ENCODE measurements at places on chromosomes 7 and 10.
A peak's percentile ranks its signal among the peaks of the same experiment; 100 is the strongest.

GRCh38 chr10:44891721-44892120 lies 19.4 kb upstream of the TMEM72 start:
- H3K4me3 ChIP-seq, result no peak overlapping the region
- no peaks in the 10 kb centered on the region for H3K4me1 ChIP-seq
- H3K36me3 ChIP-seq, result no peaks in the 10 kb centered on the region
- DNase-seq, result no peak
- peaks cover 25% of the 10 kb centered on the region for H3K27me3 ChIP-seq

GRCh38 chr7:64885520-64886240 lies 17.4 kb upstream of the ZNF273 start:
- H3K36me3 ChIP-seq, result no peaks in the 10 kb centered on the region
- H3K4me3 ChIP-seq, result no peak overlapping the region
- DNase-seq, result peak; percentile 8
- no peaks in the 10 kb centered on the region for H3K27me3 ChIP-seq
- no peaks in the 10 kb centered on the region for H3K4me1 ChIP-seq
- H3K27ac ChIP-seq, result no peak overlapping the region

- no peaks in the 10 kb centered on the region for H3K4me1 ChIP-seq
- no peak overlapping the region for H3K27ac ChIP-seq
- peaks cover 36% of the 10 kb centered on the region for H3K36me3 ChIP-seq
- H3K4me3 ChIP-seq, result no peak overlapping the region
These were observed 52.6 kb downstream of the OGDH start for GRCh38 chr7:44658979-44659378.

DNA sequence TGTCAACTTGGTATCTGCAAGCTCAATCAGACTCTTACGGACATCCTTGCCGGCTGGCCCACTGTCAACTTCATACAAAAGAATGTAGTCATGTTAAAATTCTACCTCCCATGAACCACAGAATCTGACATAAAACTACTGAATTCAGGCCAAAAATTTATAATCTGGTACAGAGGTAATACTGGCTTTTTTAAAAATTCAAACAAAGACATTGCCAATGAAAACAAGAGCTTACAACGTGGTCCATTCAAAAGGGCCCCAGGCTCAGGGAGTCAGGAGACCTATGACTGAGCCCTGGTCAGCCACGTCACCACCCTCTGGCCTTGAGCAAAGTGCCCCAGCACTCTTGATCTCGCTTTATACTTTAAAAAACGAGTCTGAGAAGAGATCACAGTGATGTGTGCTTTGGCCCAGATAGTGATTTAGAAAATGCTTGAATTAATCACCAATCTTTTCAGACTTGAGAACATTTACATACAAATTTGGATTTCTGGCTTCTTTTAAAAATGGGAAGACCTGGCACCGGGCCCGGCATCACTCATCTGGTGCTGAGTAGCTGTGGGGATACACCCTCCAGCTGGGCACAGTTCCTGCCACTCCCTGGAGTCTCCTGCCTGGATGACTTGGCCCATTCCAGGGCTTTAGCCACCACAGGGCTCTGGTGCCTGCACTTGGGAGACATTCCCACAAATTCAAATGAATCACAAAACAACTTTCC lies 94.1 kb downstream of the PIP4K2A start:
- 0 out of 2 replicates have a peak overlapping the region, but pooled peaks have one; percentile 2 for H3K4me3 ChIP-seq
- peak; percentile 44 for DNase-seq
- peaks cover 78% of the 10 kb centered on the region for H3K4me1 ChIP-seq

DNA sequence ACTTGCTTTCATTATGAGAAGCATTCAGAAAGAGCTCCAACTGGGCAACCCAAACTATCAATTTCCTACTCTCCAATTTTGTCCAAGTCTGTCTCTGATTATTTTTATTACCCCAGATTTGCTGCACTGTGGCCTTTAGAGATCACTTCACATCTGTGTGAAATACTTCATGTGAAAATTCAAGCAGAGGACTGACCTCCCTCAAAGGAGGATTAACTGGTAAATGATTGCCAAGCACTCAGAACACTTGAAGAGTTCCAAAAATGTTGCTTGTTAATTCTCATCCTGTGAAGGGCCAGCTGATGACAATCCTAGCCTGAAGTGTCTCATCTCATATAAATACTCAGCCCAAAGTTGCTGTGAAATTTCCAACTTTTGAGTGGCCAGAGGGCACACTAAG lies 182.8 kb upstream of the DGKB start:
- no peak overlapping the region for H3K27ac ChIP-seq
- 0 out of 2 replicates have a peak, but pooled peaks cover 4% of the 10 kb centered on the region for H3K4me1 ChIP-seq
- no peak for DNase-seq
- H3K36me3 ChIP-seq, result no peaks in the 10 kb centered on the region

GRCh38 chr10:86961481-86962091 lies 3.2 kb downstream of the SNCG start:
- no peaks in the 10 kb centered on the region for H3K27me3 ChIP-seq
- no peak for DNase-seq
- H3K27ac ChIP-seq, result no peak overlapping the region
- peaks cover 5% of the 10 kb centered on the region for H3K4me1 ChIP-seq
- no peak overlapping the region for H3K4me3 ChIP-seq
- H3K36me3 ChIP-seq, result no peaks in the 10 kb centered on the region

GRCh38 chr10:47217113-47217512 lies 82.9 kb upstream of the GDF10 start:
- no peaks in the 10 kb centered on the region for H3K4me1 ChIP-seq
- DNase-seq, result no peak
- H3K4me3 ChIP-seq, result no peak overlapping the region
- no peaks in the 10 kb centered on the region for H3K36me3 ChIP-seq

Data from SK-N-SH (cell line).